Karpas-422 (cell line): ENCODE measurements at places on chromosomes 3 and 15.

GRCh38 chr3:115864911-115865310, 241.6 kb downstream of the GAP43 start:
- no peak for DNase-seq

- DNase-seq = no peak
Measured at GRCh38 chr3:31701286-31701685, 168.6 kb downstream of the STT3B start.

DNA sequence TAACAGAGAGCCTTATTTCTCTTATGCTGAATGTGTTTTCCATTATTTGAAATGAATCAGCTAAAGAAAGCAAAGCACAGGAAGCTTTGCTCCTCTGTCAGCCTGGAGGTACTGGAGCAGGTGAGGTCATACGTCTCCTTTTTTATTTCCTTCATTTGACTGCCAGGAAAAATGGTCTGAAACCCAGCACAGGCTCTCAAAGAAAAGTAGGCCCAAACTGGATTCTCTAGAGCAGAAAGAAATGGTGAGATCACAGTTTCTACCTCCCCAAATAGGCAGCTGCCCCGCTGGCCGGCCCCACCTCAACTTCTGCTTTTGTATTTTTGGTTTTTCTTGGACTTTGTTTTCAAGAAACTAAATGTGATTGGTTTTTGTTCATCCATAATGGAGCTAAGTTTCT, 95.1 kb downstream of the RPL39L start:
- peak; percentile 93 for DNase-seq

DNA sequence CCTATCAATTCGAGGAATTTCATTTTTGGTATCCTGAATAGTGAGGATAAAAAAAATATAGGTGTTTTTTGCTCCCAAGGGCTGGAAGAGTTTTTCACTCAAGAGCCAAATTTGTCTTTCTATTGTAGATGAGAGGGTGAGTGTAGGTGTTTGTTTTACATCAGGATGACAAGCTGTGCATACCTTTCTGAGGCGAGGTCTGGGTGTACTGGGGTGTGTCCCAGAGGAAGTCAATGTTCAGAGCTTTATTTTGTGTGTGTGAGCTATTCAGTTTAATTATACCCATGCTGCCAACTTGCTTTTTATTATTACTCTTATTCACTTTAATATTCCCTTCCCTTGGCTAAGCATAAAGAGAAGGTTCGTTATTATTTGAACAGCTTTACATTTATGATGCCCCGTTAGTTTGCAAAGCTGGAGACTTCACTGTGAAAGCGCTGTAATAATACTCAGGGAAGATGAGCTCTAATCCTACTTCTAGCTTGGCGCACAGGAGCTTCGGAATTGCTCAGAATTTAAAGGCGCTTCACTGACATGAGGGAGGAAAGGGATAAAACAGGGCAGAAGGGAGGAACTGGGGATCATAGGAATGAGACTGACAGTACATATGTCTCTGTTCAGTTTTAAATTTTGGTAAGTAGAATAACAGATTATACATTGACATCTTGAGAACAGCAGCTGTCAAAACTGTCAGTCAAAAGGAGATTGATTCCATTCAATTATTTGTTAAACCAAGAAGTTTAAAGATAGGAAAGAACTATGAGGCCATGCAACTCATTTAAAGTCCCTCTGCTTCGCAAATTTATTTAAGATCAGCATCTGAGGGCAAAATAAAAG, 117.7 kb upstream of the TP63 start:
- DNase-seq = no peak

DNA sequence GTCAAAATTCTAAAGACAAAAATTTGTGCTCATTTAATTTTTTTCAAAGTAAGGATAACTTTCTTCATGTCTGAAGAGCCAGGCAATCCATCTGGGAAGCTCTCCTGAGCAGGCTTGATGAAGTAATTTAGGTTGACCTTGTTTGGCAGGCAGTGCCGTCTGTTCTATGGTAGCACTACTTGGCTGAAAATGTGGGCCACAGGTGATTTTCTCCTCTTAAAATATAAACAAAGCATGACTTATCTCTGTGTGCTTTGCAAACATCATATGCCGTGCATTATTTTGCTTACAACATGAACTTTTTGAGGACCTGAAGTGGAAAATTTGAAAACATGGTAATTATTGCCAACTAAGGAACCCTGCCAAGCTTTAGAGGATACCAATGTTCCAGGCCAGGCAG, 143.2 kb downstream of the RAP2B start:
- DNase-seq = no peak
